ENCODE measurements at places on chromosomes 4 and X.

DNA sequence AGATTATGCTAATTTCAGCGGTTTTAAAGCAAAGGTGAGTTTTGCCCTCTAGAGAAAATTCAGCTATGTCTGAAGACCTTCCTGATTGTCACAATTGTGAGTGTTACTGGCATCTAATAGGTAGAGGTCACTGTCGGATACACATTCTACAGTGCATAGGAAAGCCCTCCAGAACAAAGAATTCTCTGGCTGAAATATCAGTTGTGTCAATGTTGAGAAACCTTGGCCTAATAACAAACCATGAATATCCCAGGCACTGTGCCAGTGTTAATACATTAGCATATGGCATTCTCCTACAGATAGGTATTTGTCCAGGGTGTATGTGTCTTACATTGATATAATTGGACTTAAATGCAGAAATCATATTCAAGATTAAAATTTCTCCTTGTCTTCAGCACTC, 294.3 kb downstream of the FSTL5 start:
- no peak for DNase-seq

- DNase-seq, result no peak
Observed at GRCh38 chrX:39582976-39583375, 514.8 kb downstream of the BCOR start.

- DNase-seq, result no peak
Observed at GRCh38 chr4:96355414-96355813, 515.5 kb downstream of the PDHA2 start.

DNA sequence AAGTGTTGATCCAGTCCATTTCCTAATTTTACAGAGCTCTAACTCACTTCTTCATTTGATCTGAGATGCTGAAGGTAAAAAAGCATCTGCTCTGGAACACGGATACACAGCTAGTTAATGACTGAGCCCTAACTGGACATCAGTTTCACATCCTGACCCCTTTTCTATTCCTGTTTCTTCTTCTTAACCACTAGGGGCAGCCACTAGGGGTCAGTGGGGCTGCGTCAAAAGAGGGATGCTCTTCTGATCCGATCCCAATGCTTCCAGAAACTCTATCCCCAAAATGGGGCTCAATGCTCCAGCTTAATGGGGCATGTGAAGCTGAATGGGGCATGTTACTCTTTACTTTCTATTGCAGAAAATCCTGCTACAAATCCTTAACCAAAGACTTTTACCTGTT, 33.4 kb upstream of the PHKA2 start:
- DNase-seq, result peak; percentile 13

All from endothelial cell (in vitro differentiated cells).